Stimulated activated CD4-positive, alpha-beta T cell treated with anti-CD3 and anti-CD28 coated beads, Interleukin-2, amount 100 ng/mL, for 24 hours (primary cell): ENCODE measurements at places on chromosomes 6 and 20.

- no peak for DNase-seq
Observed at GRCh38 chr6:33710296-33711121, 991 bp downstream of the UQCC2 start.

DNA sequence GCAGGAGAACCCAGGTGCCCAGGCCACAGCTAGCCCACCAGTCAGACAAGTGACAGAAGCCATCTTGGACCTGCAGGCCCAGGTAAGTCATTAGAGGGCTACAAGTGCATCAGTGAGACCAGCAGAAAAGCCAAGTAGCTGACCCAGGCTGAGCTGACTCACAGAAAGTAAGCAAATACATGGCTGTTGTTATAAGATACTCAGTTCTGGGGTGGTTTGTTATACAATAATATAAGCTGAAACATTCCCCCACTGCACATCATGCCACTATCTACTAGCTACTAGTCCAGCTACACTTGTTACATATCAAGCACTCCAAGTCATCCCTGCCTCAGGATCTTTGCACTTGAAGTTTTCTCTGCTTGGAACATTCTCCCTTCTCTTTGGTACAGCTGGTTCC is 10.0 kb downstream of the DYNLT2 start:
- no peak for DNase-seq

GRCh38 chr6:5248302-5249098 is 12.2 kb downstream of the LYRM4 start:
- DNase-seq, result no peak

DNA sequence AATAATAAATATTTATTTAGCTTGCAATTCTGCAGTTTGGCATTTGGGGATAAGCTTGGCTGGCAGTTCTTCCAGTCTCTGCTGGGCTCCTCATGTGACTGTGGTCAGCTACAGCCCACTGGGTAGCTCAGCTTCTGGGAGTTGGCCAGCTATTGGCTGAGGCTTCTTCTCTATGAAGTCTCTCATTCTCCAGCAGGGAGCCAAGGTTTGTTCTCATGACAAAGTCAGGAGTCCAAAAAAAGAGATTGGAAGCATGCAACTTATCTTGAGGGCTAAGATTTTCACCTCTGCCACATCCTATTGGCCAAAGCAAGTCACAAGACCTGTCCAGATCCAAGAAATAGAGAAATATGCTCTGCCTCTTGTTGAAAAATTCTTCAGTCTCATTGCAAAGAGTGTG is 94.6 kb downstream of the SNAP25 start:
- DNase-seq, result no peak

DNA sequence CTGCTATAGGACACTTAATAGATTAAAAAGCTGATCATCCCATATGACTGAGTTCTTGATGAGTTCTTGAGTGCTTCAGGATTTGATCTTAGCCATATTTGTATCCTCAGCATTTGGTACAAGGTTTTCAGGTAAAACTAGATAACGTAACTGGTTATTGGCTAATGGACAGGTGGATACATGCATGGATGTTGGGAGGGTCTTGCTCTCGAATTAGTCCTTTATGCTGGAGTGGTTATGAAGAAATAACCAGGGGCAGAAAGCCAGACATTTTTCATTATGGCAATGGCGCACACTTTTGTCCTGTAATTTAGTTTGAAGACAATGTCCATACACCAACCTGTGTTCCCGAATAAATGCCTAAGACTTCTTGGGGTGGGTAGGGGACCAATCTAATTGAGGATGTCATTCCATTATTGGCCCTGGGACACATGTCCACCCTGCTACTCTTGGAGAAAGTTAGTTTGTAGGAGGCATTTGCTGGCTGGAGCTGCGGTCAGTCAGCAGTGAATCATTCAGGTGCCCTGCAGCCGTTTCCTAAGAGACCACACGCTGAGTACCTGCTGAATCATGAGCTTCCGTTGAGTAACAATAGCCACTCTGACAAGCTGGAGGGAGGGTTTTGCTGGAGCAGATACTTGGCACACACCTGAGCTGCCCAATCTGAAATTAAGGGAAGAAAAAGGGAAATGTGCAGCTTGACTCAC is 194.4 kb downstream of the FOXA2 start:
- no peak for DNase-seq

DNA sequence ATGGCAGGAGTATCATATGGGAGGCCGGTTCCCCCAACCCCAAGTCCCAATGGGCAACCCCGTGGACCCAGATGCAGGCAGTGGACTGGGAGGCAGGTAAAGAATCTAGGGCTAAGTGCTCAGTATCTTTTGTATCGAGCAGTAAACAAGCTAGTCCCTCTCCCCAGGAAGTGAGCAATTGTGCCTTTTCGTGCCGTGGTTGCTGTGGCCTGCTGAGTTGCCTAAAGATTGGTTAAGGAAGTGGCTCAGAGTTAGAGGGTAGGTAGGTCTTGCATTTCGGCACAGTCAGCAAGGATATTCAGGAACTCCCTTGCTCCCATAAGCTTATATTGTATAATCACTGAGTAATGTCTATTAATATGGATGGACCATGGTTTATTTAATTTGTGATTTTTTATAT is 1.3 kb upstream of the DNAH8 start:
- DNase-seq, result peak; percentile 53

DNA sequence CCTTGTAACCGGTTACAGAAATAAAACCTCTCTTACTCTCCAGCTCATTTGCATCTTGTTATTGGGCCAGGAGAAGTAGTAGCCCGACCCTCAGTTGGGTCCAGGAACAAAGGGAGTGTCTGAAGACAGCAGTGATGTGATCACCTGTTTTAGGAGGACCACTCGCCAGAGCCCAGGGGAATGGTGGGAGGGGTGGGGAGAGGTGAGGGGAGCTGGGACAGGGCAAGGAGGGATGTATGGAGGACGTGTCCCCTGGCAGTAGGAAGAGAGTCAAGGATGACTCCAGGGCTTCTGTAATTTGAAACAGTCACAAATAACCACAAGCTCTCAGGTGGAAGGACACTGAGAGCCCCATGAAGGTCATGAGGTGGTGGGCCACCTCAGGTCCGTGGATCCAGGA is 1.4 kb upstream of the PCMTD2 start:
- DNase-seq, result no peak

- DNase-seq, result no peak
Observed at GRCh38 chr6:151690768-151691562, 116.5 kb upstream of the ESR1 start.

DNA sequence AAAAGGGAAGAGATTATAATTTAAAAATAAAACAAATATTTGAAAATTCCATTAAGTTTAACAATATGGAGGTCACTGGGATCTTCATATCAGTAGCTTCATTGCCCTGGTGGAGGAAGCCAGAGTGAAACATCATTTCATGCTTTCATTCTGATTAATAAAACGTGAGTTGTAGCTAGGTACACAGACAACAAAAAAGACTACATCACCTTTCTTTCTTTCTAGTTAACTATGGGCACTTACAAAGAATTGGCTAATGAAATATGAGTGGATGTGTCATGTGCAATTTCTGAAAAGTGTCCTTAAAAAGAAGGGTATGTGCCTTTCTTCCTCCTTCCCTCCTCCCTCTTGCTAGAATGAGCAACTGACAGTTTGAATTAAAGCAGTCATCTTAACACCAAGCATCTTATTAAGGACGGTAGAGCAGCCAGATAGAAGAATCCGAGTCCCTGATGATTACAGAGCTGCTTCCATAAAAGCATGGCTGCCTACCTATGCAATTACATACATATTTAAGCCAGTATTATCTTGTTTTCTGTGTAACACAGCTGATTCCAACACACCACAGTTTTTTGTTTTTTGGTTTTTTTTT is 3.4 kb downstream of the SERAC1 start:
- DNase-seq, result no peak

DNA sequence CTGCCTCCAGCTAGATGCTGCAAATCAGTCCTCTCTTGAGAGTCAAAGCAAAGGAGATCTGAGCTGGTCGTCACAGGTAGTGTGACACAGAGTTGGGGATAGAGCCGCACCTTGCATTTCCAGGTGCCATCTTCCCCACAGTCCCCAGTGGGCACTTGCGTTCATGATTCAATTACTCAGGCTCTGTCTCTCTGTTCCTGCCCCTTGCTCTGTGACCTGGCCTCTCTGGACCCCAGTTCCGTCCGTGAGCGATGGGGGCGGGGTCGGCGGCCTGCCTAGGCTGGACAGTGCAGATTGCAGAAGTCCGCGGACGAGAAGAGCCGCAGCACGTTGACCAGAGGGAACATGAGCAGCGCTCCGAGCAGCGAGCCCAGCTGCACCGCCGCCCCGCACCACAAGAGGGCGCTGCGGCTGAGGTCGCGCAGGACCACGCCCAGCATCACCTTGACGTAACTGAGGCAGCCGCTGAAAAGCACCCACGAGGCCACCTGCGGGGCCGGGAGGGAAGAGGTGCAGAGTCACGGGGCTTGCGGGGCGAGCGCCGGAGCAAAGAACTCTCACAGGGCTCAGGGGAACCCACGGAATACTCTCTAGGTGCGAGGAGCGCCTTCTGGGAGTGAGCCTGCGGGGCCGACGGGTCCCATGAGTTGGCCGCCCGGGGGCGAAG is 7.4 kb downstream of the SLC52A3 start:
- DNase-seq, result peak; percentile 42

DNA sequence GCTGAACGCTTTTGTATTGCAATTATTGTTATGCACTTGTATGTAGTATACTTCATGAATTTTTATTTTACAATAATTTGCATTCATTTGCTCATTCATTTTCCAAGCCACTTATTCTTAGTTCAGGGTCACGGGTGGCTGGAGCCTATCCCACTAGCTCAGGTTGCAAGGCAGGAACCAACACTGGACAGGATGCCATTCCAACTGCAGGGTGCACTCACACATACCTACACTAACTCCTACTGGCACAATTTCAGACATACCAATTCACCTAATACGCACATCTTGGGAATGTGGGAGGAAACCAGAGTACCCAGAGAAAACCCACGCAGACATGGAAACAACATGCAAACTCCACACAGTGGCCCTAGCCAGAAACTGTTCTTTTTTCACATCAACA is 61.8 kb downstream of the LMBRD1 start:
- no peak for DNase-seq

DNA sequence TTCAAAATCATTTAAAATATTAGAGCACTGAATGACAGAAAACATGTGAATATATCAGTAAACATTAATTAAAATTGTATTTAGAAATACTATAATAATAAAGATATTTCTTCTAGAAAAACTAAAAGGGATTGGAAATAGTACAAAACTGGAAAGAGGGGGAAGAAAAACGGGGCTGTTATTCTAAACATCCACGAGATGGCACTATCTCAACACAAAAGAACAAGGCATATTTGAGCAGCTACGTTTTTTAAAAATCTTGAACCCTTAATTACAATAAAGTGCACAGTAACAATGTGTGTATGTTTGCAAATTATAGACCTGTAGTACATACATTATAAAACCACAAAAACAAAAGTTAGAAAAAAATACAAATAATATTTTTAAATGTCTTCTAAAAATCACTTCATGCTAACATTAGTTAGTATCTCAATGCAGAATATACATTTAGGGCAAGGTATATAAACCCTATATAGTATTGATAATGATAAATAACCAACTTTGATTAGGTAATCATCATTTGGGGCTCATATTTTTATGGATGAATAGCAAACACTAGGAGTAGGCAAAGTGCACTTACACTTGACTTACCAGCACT is 42.5 kb upstream of the PNISR start:
- no peak for DNase-seq

GRCh38 chr6:25874118-25874517 is at the start of gene SLC17A3:
Gene SLC17A3, minus strand, starts transcription at chr6:25874243. Its CDS starts 5,856 bp downstream, at chr6:25868387.
- no peak for DNase-seq

DNA sequence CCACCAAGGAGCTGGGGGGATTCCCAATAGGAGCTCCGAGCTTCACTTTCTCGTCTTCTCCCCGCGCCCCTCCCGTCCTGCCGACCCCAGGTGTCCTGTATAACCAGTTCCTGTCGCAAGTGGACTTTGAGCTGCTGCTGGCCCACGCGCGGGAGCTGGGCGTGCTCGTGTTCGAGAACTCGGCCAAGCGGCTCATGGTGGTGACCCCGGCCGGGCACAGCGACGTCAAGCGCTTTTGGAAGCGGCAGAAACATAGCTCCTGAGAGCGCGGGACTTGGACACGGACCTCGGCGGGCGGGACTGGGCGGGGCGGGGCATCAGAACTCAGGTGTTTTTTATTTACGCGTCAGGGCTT is 340 bp upstream of the VARS2 start:
- DNase-seq, result no peak

DNA sequence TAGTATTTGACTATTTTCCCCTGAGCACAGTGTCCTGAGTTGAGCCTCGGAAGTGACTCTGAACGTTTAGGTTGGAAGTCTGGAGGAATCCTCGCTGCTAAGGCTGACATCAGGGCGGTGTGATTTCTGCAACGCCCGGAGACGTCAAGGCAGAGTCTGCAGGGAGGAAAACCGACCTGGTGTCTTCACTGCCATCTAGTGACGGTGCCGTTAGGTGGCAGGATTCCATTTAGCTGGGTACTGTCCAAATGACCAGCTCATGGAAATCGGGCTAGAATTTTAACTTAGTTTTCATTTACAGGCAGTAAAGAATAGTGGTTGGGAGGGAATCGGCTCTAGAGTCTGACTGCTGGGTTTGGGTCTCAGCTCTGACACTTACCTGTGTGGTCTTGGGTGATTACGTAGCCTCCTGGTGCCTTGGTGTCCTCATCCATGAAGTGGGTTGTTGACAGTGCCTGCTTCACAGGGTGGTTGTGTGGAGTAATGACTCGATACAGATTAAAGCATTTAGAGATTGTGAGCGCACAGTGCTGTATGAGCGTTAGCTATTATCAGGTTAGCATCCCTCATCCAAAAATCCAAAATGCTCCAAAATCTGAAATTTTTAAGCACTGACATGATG is 35.0 kb downstream of the FOXF2 start:
- peak; percentile 44 for DNase-seq

DNA sequence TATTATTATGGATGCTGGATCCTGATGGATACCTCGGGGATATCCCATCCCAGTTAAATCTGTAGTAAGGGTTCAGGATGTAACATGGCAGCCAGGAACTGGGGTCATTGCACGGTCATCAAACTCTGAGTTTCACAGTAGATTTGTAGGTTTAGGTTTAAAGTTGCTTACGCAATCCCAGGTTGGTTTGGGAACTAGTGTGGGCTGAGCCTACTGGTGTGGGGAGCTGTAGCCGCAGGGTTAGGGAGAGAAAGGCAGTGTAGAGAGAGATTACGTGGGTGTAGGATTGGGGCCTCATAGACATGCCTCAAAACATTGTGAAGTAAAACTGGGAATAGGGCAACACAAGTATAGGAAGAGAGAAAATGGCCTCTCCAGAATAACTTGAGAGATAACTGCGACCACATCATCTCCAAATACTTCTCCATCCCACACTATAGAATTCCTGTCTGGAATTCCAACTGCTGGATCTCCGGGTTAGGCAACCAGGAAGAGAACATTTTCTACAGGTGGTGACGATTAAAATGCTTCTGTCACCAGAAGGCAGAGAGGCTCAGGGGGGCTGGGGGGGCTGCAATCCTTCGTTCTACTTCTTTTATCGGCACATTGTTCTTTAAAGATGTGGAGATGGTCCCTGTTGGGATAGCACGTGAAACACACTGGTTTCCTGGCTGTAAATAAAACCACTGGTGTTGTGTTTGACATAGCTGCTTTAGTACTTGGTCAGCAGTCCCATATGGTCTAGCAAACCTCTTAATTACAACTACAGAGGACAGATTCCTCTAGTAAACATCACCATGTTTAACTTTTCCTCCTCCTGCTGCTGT is 44.9 kb upstream of the TMEM170B start:
- no peak for DNase-seq

- no peak for DNase-seq
Observed at GRCh38 chr6:56640374-56640773, 2.3 kb downstream of the DST start.
